ENCODE measurements at places on chromosomes 6 and 20.
A peak's percentile ranks its signal among the peaks of the same experiment; 100 is the strongest.

GRCh38 chr20:1893721-1894470 lies 1.3 kb upstream of the SIRPA start:
- DNase-seq = no peak

DNA sequence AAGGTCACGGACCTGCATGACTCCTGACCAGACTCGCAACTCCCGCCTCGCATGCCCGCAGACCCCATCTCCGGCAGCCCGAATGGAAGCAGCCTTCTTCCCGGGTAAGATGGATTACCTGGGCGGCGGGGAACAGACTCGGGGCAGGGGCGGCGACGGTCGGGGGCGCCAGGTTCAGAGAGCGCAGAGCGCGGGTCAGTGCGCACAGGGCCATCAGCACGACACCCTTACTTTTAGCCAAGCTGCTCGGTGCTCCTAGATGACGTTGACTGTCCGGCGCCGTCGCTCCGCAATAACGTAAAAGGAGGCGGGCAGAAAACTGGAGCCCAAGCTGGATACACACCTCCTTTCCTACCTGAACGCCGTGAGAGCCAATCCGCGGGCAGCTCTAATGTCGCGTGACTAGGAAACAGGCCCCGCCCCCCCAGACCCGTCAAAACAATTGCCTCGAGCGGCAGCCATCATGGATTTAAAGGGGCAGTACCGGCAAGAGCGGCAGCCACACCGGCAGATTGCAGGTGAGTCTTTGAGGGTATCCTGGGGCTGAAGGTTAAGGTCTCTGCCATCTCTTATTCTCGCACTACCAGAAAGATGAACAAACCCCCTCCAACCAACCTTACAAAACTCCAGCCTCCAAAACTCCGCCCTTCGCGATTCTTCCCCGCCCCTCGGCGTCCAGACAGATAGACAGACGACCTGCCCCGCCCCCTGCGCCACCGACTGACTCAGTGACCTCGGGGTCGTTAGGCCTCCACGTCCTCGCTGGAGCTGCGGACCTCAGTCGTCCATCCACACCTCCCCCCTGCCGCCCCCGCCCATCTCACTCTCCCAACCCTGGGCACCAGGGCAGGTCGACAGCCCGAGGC lies at the start of the genes KLC4 and MRPL2:
KLC4 (plus strand) TSS at position 464 of the 866 bp plus-strand sequence. CDS start 1,705 bp downstream, outside the sequence.
MRPL2 (minus strand) TSS at position 267 of the 866 bp plus-strand sequence; CDS start at position 214, 53 bp downstream.
- peak; percentile 99 for DNase-seq

GRCh38 chr6:14037402-14038277 lies 79.9 kb upstream of the CD83 start:
- peak; percentile 13 for DNase-seq

- DNase-seq = no peak
Observed at GRCh38 chr20:707451-708110, 32.0 kb upstream of the SCRT2 start.

DNA sequence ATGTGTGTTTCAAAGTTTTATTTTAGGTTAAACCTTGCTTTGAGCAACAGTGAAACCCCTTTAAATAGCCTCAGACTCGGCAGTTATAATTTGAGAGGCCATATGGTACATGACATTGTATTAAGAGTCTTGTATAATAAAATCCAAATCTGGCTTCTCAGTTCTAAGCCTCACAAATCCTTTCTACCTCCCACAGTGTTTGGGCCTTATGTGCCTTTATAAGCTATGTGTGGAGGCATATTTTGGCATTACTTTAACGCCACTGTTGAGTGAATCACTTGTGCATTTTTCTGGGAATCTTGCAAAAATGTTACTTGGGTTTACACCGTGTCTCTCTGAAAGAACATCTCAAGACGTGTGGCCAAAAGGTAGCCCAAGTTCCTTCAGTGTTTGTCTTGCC lies 152.4 kb downstream of the COL9A1 start:
- DNase-seq = no peak

DNA sequence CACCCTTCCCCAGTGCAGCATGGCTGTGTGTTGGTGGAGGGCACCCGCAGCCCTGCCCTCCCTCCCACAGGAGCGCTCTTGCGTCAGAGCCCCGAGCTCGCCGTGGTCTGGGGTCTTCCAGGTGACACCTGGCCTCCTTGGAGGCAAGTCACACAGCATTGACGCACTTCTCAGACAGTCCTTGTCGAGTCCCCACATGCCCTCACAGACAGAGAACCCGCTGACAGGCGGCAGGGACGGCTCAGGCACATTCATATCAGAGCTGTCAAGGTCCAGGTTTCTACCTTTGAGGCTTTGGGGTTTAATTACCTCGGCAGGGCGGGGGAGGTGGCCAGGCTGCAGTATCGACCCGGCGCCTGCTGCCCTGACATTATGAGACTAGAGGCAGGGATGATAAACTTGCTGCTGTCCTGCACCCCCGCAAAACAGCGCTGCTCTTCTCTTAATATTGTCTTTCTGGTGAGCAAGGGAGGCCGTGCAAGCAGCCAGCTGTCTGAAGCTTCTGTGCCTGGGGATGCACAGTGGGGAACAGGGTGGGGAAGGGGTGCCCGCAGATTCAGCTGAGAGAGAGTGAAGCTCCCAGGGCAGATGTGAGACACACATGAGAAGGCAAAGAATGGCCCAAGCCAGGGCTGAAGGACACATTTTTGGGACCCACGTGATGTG lies 4.7 kb downstream of the NPEPL1 start:
- DNase-seq = peak; percentile 20

Measured in epithelial cell of esophagus (primary cell).